ENCODE measurements at places on chromosomes 12 and 14. TPM values are rescaled to one million over a fixed set of nuclear protein-coding genes. Genes with fewer than 3 reads are reported as not detected.

GRCh38 chr12:123264642-123265041, 7.0 kb downstream of the CDK2AP1 start:
- DNase-seq: no peak

DNA sequence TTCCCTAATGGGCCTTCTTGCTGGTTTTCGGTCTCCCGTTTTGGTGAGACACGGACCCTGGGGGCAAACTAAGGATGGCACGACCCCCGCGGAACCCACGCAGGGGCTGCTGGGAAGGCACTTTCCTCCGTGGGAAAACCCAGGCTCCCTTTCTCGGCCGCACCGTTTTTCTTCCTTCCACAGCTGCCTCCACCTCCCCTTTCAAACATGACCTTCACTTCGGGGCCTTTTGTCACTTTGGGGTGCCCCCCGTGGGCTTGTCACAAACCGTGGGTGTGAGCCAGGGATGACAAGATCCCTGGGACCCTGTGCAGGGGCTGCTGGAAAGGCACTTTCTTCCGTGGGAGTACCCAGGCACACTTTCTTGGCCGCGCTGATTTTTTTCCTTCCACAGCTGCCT, 268.7 kb downstream of the ALG10 start:
- DNase-seq: no peak

Gene KDM2B
- 113 TPM for total RNA-seq

Gene CLEC4C
- not detected for total RNA-seq

DNA sequence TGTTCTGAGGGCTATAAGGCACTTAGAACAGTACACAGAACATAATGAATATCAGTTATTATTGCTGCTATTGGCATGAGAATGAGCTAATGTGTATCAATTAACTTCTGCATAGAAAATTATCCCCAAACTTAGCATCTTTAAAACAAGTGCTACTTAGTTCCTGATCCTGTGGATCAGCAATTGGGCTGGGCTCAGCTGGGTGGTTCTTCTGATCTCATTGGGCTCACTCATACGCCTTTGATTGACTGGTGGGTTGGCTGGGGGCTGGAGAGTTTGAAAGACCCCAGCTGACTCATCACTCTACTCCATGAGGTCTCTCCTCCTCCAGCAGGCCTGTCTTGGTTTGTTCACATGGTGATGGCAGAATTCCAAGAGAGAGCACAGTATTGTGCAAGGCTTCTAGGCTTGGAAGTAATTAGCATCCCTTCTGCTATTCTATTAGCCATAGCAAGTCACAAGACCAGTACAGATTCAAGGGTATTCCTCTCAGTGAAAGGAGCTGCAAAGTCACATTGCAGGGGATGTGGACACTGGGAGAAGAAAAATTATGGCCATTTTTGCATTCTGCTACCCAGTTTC, 27.2 kb upstream of the HSPB8 start:
- DNase-seq: no peak

- DNase-seq: no peak
Measured at GRCh38 chr12:101727098-101727497, 12.2 kb downstream of the SYCP3 start.

Gene NGB
- 4.1 TPM for total RNA-seq

- DNase-seq: no peak
Measured at GRCh38 chr12:81010641-81011040, 67.2 kb upstream of the ACSS3 start.

- no peak for DNase-seq
Measured at GRCh38 chr14:59332727-59333126, 132.5 kb downstream of the GPR135 start.

Measured in occipital lobe (tissue), 3 donors.